Caco-2 (cell line): ENCODE measurements at places on chromosomes 7 and 10. TPM values are rescaled to one million over a fixed set of nuclear protein-coding genes. Genes with fewer than 3 reads are reported as not detected.
A peak's percentile ranks its signal among the peaks of the same experiment; 100 is the strongest.

GRCh38 chr7:27094304-27095049 is 1.3 kb downstream of the HOXA1 start:
- no peak for DNase-seq
- no peaks in the 10 kb centered on the region for H3K27me3 ChIP-seq
- peak overlapping the region; percentile 74 for H3K27ac ChIP-seq
- no peak overlapping the region for H3K4me3 ChIP-seq

DNA sequence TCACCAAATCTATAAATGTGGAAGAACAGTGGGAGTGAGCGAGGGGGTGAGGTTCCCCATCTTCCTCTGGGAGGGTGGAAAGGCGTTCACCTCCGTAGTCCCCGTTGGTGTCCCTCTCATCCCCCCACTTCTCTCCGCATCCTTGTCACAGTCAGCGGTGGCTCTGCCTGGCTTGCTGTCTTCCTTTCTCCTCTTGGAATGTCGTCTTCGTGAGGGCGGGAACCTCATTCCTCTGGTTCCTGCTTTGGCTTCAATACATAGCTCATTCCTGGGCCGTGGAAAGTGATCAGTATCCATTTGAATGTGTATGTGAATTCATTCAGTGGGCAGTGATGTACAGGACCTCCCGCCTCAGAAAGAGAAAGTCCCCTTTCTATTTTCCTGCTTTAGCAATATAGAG is 289.4 kb downstream of the CAMK1D start:
- H3K4me1 ChIP-seq: peaks cover 12% of the 10 kb centered on the region
- DNase-seq: no peak
- no peaks in the 10 kb centered on the region for H3K27me3 ChIP-seq
- H3K27ac ChIP-seq: no peak overlapping the region

DNA sequence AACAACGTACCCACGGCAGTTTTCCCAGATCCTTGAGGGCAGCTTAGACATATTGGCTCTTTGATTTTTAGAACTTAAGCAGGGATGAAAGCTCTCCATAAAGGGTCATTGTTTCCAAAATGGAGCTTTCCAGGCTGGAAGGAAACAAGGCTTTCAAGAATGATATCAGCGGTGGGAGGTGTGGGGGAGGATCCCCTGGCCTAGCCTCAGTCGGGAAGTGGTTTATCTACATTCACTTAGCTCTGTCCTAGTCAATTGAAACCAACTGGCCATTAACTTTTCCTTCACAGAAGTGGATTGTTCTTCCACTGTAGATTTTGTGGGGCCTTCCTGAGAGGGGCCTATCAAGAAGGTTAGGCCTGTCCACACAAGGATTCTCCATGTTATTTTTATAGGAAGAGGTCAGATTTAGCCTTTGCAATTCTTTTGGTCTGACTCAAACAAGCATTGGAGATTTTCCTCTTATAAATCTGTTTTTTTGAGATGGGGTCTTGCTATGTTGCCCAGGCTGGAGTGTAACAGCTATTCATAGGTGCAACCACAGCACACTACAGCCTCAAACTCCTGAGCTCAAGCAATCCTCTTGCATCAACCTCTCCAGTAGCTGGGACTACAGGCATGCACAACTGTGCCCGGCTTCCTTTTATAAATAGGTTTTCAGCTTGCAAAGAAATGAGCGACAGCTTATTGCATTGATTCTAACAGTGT is 343.5 kb downstream of the LRMDA start:
- no peak for DNase-seq
- no peak overlapping the region for H3K27ac ChIP-seq
- no peaks in the 10 kb centered on the region for H3K27me3 ChIP-seq
- no peak overlapping the region for H3K4me3 ChIP-seq
- no peaks in the 10 kb centered on the region for H3K36me3 ChIP-seq

DNA sequence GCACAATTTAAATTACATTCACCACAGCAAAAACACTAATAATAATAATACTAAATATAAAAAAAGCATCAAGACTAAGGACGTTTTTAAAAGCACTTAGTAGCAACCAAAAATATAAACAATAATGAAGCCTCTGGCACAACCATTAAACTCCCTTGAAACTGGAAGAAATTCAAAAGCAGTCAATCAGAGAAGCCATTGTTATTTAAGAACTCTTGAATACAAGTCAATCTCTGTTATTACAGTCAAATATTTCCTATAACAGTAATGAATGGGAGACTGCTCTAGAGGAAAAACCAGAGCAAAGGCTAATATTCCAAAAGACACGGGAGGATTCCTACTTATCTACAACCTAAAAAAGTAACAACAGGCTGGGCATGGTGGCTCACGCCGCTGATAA is 164.2 kb downstream of the KMT2E start:
- no peaks in the 10 kb centered on the region for H3K4me1 ChIP-seq
- no peak overlapping the region for H3K4me3 ChIP-seq
- H3K27me3 ChIP-seq: no peaks in the 10 kb centered on the region
- no peak overlapping the region for H3K27ac ChIP-seq

GRCh38 chr10:15262036-15262713 is 93.7 kb upstream of the NMT2 start:
- H3K4me1 ChIP-seq: no peaks in the 10 kb centered on the region
- peak; percentile 51 for DNase-seq
- H3K36me3 ChIP-seq: no peaks in the 10 kb centered on the region
- no peaks in the 10 kb centered on the region for H3K27me3 ChIP-seq
- no peak overlapping the region for H3K27ac ChIP-seq
- no peak overlapping the region for H3K4me3 ChIP-seq

Gene CFAP46
- 1.0 TPM in 1 of 2 replicates, not detected in the other for total RNA-seq

Gene PWWP2B
- total RNA-seq: 17.8 and 19.3 TPM in 2 replicates

Gene TFEC
- total RNA-seq: 38.3 and 45.1 TPM in 2 replicates

Gene PAPOLB
- total RNA-seq: not detected in 2 replicates

GRCh38 chr10:48399056-48399541 is 92.6 kb downstream of the MAPK8 start:
- H3K4me1 ChIP-seq: peaks cover 41% of the 10 kb centered on the region
- no peak overlapping the region for H3K4me3 ChIP-seq
- H3K27ac ChIP-seq: peak overlapping the region; percentile 50
- DNase-seq: no peak
- H3K36me3 ChIP-seq: no peaks in the 10 kb centered on the region
